Stimulated activated CD8-positive, alpha-beta memory T cell treated with anti-CD3 and anti-CD28 coated beads, Interleukin-2, amount 100 ng/mL, for 1 hour (primary cell): ENCODE measurements at places on chromosomes 1 and 21.
A peak's percentile ranks its signal among the peaks of the same experiment; 100 is the strongest.

GRCh38 chr1:192476802-192477298 is 98.7 kb upstream of the RGS1 start:
- no peak for DNase-seq

DNA sequence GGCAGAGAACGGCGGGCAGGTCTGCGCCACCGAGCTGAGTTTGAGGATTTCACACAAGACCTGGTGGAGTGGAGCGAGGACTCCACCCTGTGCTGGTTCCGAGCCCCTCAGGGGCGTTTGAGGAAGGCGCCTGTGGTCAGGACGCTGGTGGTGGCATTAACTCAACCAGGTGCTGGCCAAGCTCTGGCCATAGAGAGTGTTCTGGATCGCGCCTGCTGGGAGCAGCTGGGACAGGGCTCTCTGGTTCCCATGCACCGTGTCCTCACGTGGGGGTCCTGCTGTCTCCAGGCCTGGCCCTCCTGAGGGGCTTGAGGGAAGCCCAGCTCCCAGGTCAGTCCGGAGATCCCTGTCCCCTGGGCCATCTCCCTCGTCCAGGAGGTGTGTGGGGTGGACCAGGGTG is 24.8 kb upstream of the TTC34 start:
- no peak for DNase-seq

DNA sequence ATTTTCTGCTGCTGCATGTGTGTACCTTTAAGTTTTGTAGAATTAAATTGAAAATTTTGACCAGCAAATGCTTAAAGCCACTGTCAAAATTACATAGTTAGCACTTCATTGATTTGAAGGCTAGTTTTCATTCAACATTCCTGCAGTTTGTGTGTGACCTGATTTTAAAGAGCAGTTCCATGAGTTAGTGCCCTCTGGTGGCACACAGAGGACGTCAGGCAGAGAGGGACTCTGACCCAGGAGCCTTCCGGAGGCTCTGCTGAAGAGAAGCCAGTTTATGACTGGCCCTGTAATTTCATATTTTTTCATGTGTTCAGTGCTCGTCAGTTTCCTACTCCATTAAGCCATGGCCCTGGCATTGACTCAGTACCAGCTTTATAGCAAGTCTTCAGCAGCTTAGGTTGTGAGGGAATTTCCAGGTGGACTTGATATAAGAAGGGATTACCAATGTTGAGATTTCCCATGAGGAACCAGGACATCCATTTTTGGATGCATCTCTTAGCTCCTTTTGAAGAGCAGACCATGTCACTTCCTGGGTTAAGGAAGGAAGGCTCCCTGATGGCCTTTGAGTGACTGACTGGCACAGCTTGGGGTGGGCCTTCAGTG is 104.7 kb downstream of the CAMTA1 start:
- DNase-seq = no peak

DNA sequence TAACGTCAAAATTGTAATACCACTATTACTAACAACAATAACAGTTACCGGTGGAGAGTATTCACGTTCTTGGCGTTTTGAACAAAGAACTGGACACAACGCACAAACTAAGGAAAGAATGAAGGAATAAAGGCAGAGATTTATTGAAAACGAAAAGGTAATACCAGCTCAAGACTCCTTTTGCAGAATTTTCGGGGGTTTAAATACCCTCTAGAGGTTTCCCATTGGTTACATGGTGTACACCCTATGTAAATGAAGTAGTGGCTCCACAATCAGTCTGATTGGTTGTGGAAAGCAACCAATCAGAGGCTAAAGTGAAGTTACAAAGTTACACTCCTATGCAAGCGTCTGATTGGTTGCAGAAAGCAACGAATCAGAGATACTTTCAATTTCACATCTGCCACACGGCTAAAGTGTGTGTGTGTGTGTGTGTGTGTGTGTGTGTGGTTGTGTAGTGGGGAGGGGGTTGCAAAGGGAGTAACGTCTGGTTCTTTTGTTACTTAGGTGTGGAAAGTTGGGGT is 1.1 kb upstream of the GTF2B start:
- no peak for DNase-seq

DNA sequence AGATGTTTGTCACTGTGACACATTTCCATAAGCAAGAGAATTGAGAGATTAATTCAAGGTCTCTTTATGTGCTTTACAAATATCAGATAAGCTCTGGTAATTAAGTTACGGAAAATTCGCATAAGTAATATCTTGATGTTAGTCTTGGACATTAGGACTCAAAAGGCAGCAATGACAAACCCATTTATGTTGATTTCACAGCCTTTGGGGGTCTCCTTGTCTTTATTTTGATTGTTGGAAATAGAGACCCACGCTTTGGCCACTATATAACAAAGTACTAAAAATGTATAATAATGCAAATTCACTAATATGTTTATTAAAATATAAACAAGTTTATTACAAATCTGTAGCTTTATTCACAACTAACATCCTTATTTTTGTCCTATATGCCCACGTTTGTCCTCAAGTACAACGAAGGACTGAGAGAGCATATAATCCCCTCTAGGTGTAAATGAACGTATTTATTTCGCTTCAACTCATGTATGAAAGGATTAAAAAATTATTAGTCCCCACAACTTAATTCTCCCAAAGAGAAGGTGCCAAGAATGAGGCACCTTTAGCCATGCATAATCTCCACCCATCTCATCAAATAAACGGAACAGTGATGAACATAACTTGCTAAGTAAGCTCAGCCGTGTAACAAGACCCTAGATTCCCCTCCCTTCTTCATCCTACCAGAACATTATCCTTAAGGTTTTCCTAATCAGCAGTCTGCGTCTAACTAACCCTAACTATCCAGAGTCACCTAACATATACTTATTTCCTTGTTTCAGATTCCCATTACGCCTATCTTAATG is 1.6 kb upstream of the LAMC1 start:
- DNase-seq = no peak

GRCh38 chr1:40663324-40664166 is 1.9 kb downstream of the RIMS3 start:
- no peak for DNase-seq

DNA sequence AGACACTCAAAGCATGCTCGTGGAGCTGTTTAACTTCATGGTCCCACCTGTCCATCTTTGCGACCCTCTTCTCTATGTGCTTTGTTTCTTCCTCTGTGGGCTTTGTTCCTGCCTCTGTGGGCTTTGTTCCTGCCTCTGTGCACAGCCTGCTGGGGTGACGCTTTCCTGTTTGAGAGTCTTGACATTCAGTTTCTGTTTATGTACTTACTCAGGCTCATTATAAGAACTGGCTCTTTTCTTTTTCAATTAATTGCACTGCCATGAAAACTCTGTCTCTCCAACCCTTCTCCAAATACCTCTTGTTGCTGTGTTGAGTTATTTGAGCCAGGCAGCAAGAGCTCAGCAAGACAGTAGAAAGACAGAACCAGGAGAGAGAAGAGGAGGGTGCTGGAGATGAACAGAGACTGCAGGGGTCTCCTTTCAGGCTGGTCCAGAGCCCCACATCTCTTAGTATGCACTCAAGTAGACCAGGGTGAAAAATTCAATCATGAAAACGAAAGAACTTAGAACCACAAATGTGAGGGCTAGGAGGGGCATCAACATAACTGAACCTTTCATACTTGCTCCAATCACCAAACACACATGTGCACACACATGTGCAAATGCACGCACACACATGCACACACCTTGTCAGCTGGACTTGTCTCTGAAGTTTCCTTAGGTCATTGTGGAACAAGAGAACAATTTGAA is 88.3 kb upstream of the SGIP1 start:
- DNase-seq = peak; percentile 19

GRCh38 chr1:31181515-31182343 is 58.0 kb downstream of the NKAIN1 start:
- no peak for DNase-seq

DNA sequence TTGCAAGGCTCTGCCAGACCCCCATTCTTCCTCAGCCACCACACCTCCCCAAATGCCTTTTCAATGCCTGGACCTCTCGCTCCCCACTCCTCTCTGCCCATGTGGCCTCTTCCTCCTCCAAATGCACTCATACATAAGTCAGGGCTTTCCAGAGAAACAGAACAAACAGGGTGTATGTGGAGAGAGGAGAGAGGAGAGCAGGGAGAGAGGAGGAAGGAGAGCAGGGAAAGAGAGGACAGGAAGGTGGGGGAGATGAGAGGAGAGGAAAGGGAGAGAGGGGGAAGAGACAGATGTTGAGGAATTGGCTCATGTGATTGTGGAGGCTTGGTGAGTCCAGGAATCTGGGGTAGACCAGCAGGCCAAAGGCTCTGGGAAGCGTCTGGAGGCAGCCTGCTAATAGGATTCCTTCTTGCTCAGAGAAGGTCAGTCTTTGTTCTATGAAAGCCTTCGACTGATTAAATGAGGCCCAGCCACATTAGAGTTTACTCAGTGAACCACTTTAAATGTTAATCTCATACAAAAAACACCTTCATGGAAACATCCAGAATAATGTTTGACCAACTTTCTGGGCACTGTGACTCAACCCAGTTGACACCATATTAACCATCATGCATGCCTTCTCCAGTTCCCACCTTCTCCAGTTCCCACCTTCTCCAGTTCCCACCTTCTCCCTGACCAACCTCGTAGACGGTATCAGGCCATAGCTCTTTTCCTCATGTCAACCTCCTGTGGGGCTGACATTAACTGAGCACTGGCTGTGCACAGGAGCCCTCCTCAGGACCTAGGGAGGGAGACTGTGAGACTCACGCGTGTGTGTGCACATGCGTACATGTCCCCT is 11.3 kb upstream of the LGR6 start:
- no peak for DNase-seq

DNA sequence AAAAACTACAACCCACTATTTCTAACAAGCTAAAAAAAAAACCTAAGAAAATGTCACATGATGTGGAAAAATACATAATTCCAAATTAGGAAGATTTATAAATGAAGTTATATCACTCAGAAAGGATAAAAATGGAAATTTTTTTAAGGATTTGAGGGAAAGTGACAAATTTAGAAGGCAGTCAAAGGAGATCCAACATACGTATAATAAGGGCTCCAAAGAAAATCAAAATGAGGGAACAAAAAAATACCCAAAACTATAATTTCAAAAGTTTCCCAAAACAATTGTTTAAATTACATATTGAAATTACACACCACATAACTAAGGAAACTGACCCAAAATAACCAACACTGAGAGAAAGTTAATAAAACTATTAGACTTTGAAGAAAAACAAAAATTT is 381.1 kb upstream of the KAZN start:
- no peak for DNase-seq

- DNase-seq = no peak
Measured at GRCh38 chr21:43874085-43874805, 9.2 kb downstream of the AGPAT3 start.

DNA sequence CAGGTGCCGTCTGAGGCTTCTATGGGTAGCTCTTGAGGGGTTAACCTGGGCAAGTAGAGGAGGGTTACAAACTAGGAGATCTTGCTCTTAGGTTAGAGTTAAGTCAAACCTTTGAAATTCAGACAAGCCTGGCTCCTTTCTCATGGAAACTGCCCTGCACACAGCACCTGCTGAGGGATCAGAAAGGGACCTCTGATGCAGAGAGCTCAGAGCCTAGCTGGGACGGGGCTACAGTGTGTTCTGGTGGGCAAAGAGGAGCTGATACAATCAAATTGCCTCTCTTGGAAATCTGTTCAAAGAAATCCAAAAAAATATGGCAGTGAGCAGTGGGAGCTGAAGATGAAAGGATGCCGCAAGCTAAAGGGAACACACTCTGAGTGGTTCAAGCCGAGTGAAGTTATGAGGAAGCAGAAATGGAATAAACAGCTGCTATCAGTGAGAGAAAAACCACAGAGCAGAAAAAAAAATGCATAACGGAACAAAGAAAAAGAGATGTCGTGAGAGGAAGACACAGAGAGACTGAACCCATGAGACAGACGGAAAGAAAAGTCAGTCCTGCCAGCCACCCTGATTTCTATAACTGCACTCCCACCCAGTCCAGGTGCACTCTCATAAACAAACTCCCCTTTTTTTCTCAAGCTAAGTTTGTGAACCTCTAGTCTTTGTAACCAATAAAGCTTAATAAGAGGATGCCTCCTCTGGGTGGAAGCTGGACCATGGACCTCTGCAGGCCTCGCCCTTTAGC is 26.6 kb downstream of the PAFAH2 start:
- DNase-seq = no peak

DNA sequence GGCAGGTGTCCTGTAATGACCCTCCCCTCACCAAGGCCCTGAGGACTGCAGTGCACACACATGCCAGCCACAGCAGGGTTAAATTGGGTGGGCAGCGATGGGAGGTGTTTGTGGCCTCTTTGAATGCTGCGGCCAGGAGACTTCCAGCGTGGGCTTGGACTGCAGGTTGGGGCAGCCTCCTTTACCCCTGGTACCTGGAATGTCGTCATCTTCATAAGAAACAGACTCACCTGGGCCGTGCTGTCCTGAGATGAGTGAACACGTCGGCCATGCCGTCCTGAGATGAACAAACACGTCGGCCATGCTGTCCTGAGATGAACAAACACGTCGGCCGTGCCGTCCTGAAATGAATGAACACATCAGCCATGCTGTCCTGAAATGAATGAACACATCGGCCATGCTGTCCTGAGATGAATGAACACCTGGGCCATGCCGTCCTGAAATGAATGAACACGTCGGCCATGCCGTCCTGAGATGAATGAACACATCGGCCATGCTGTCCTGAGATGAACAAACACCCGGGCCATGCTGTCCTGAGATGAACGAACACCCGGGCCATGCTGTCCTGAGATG is 50.1 kb upstream of the COL6A1 start:
- DNase-seq = no peak

- no peak for DNase-seq
Measured at GRCh38 chr1:3636531-3636930, 11.7 kb downstream of the TPRG1L start.

DNA sequence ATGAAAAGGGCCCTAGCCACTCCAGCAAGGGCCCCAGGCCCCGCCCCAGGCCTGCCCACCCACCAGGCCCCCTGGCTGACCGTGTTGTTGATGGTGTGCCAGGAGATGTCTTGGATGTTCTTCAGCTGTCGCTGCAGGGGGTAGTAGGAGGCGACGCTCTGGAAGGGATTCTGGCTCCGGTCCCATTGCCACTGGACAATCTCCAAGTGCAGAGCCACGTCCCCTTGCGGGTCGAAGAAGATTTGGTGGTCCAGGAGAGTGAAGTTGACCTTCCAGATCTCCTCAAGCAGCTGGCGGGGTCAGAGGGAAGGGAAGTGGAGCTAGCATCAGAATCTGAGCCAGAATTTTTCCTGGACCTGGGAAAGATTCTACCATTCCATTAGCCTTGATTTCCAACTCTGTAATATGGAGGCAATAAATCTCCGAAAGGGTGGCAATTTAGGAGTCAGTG is 10.2 kb downstream of the TAS1R2 start:
- DNase-seq = no peak

DNA sequence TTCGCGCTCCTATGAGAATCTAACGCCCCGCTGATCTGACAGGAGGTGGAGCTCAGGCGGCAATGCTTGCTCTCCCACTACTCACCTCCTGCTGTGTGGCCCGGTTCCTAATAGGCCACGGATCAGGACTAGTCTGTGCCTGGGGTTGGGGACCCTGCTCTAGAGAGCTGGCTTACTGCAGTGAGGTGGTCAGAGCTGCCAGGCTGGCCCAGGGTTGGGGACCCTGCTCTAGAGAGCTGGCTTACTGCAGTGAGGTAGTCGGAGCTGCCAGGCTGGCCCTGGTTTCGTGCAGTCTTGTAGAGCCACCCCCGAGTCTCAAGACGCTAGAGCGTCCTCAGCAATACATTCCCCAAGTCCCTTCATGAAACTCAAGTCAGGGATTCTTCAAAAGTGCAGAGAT is 27.5 kb downstream of the SLC37A1 start:
- DNase-seq = no peak
